Stimulated activated CD8-positive, alpha-beta memory T cell treated with anti-CD3 and anti-CD28 coated beads, Interleukin-4, amount 100 ng/mL, for 1 hour (primary cell): ENCODE measurements at places on chromosomes 3 and 15.

GRCh38 chr3:32502946-32503286 is 264 bp upstream of the CMTM6 start:
- DNase-seq = no peak

DNA sequence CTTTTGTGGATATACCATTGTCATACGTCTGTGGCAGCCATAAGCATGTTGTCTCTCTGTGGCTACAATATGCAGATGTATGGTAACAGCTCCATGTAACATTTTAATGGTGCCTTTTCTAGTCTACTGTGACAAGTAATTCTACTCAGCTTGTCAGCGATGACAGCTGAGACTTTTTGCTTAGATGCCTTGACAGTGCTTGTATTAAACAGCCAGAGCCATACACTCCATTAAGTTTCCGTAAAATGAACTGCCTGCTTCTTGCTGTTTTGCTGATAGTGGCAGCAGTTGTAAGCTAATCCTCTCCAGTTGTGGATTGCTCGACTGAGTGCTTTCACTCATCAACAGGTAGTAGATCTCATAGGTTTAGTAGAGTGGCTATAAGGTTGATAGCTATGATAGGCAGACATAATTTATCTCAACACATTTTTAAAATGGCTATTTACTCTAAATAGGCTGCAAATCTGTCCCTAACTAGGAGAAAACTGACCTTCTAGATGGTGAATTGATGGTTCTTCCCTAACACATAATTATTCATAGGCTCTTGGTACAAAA is 260.2 kb upstream of the NAALADL2 start:
- no peak for DNase-seq

DNA sequence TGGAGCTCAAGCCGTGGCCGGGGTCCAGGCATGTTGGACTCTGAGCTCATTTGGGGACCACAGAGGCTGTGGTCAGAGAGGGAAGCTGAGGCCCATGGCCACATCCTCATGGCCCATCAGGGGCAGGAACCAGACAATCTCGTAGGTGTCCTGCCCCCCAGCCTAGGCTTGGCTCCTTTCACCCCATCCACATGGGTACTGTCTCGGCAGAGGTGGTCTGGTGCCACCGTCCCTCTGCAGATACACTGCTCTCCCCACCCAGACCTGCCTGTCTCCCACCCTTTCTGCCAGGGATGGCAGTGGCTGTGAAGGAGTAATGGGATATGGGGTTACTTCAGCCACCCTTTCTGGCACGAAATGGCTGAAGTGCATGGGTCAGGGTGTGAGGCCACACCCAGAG is 7.9 kb downstream of the PRSS50 start:
- DNase-seq = no peak

GRCh38 chr3:139676632-139677387 is 962 bp downstream of the NMNAT3 start:
- DNase-seq = no peak

- no peak for DNase-seq
Observed at GRCh38 chr3:140823106-140823505, 118.5 kb upstream of the SLC25A36 start.

GRCh38 chr3:66393333-66394005 is 107.4 kb downstream of the LRIG1 start:
- DNase-seq = no peak
